ENCODE measurements at places on chromosomes 11 and 22.

GRCh38 chr11:119509282-119509841, 86.4 kb upstream of the THY1 start:
- DNase-seq = no peak

DNA sequence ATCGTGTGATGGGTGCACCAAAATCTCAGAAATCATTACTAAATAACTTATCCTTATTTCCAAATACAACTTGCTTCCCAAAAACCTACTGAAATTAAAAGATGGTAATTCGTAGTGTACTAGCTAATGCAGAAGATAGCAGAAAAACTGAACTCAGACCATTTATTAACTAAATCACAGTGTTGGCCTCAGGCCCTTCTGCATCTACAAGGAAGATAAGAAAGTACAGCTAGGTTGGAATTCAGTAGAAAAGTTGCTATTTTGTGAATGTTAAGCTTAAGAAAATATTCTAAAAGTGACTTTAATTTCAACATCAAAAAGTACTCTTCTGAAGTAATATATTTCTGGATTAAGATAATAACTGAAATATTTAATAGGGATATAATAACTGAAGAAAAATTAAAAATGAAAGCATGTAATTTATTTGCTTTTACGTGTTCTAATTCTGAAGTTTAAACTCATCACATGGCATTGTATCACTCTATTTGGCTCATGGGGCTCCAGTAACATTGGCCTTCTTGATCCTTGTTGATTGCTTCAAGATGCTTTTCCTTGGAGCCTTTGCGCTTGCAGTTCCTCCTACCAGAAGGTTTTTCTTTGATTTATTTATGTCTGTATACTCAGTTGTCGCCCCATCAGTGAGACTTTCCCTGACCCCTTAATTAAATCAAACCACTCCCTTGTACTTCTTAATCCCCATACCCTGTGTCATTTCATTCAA, 847.9 kb upstream of the ANO3 start:
- no peak for DNase-seq

DNA sequence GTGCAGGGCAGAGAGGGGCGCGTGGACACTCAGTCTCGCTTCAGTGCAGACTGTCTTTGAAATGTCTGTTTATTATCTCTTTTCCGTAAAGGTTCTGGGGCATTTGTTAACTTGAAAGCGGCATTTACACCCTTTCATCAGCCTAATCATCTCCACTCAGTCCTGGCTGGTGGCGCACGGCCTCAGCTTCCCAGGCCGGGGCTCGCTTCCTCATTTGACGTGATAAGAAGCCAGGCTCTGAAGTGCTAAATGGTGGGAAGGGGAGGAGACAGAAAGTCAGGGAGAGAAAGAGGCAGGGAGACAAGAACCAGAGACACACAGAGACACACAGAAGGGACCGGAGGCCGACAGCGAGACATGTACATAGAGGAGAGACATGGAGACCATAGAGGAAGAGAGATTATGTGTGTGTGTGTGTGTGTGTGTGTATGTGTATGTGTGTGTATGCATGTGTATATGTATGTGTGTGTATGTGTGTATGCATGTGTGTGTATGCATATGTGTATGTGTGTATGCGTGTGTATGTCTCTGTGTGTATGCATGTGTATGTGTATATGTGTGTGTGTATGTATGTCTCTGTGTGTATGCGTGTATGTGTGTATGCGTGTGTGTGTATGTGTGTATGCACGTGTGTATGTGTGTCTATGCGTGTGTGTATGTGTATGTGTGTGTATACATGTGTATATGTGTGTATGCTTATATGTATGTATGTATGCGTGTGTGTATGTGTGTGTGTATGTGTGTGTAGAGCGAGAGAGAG, 101.5 kb downstream of the ST3GAL4 start:
- DNase-seq = no peak

DNA sequence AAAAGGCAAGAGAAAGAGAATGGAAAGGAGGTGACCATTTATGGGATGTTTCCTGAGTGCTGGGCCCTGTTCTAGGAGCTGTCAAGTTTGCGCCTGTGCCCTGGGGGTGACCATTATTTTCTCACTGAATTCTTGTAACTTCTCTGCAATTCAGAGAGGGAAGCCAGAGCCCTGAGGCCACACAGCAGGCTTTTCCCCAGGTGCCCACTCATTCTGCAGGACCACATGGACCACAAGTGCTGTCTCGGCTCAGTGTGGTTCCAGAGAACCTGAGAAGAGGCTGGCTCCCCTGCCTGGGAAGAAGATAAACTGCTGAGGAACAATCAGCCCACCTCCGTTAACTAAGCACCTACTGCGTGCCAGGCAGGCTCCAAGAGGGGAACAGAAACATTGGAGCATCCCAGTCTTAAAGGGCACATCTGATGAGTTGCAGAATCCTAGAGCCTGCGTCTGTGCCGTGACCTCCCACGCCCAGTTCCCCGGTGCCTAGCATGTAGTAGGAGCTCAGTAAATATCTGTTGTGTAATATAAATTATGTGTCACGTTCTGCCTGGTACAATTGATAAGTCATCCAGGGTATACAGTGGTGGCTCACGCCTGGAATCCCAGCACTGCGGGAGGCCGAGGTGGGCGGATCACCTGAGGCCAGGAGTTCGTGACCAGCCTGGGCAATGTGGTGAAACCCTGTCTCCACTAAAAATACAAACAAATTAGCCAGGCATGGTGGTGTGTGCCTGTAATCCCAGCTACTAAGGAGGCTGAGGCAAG, 31.6 kb upstream of the CRYBB3 start:
- DNase-seq = no peak

- DNase-seq = no peak
These were observed 300.4 kb downstream of the TTC28 start for GRCh38 chr22:28379075-28379779.

DNA sequence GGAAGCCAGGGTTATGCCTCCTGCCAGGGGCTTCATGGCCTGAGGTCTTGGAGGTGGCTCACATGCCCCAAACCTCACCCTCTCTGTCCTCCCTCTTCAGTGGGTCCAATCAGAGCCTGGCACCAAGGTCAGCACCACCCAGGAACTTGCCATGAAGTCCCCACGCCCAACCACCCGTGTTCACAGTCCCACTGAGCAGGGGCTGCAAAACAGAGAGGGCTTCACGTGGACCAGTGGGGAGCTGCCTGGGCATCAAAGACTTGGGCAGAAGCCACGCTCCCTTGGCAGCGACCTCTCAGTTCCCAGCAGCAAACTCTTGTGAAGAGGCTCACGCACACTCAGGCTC, 425.8 kb upstream of the B3GAT1 start:
- no peak for DNase-seq

- DNase-seq = no peak
These were observed 1007.0 kb downstream of the BRD1 start for GRCh38 chr22:48820481-48821345.

DNA sequence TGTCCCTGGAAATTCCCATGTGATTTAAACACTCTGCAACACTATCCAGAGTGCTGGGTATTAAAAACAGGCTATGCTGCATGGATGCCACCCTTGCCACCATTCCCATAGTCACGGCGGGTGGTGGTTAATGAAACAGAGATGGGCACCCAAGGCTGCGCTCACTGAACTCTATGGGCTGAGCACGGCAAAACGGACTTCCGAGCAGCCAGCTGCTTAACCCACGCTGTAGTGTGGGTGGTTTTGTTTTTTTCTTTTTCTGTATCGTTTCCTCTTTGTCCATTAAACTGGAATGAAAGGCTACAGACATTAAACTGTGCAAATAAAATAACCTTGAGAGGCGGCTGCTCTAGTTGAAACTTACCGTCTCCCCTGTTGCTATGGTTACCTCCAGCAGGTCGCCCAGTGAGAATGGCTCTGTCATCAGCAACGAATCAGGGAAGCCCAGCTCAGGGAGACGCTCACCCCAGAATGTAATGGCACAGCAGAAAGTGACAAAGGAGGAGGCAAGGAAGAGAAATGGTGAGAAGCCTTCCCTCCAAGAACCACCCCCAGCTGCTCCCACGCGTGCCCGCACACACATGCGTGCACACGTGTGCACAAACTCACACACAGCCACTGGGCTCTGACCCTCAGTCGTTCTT, 102.1 kb downstream of the C11orf91 start:
- DNase-seq = no peak

Data from stimulated activated CD4-positive, alpha-beta T cell treated with anti-CD3 and anti-CD28 coated beads, Interleukin-1b, Interleukin-23, amount 100 ng/mL, for 1 hour (primary cell).